ENCODE measurements at places on chromosomes 6 and 20.

DNA sequence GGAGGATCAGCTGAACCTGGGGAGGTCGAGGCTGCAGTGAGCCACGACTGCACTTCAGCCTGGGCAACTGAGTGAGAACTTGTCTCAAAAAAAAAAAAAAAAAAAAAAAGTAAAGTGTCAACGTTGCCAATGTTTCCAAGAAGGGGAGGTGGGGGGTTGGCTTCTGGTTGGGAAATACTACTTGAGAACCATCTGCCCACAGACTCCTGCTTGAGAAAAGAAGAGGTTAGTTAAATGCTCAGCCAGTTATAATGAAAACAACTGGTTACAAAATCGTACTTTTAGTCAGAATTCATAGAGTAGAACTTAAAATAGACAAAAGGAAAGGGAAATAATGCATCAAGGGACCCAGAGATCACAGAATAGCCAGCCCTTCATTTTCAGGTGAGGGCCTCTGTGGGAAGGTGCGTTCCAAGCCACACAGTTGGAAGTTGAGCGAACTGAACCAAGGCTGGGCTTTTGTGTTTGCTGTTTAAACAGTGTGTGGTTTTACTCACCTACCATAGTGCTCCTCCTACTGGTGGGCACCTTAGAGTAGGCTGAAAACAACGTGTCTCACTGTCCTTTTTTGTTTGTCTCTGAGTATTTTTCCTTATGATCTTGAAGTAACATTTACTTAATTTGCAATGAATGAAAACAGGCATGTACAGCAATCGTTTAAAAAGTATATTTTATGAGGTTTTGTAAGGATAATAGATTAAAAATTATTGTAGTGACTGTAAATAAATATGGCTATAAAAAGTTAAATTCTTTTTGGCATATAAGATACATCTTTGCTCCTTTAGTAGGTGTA, 200.7 kb downstream of the BCAS1 start:
- DNase-seq, result no peak

DNA sequence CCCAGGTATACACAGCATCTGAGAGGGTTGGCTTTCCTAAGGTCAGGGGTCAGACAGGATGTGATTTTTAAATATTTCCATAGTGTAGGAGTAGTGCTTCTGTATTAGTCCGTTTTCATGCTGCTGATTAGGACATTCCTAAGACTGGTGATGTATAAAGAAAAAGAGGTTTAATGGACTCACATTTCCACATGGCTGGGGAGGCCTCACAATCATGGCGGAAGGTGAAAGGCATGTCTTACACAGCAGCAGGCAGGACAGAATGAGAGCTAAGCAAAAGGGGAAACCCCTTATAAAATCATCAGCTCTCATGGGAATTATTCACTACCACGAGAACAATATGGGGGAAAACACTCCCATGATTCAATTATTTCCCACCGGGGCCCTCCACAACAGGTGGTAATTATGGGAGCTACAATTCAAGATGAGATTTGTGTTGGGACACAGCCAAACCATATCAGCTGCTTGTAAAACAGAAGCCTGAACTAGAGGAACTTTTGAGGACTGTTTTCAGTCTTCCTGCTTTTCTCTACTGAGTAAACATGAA, 91.0 kb upstream of the MEI4 start:
- no peak for DNase-seq

DNA sequence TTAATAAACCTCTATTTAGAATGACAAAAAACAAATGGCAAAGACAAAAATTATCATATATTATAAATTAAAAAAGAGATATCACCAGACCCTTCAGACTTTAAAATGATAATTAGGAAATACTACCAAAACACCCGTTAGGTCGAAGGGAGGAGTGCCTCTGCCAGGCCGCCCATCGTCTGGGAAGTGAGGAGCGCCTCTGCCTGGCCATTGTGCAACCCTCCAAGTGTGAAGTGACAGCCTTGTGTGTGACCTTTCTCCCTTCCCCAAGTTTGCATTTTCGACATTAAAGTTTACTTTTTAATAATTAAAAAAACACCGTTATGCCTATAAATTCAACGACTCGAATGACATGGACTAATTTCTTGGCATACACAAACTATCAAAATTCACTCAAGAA, 64.5 kb upstream of the TASP1 start:
- DNase-seq, result no peak

GRCh38 chr6:88626460-88626859, 337.0 kb downstream of the RNGTT start:
- DNase-seq, result no peak

DNA sequence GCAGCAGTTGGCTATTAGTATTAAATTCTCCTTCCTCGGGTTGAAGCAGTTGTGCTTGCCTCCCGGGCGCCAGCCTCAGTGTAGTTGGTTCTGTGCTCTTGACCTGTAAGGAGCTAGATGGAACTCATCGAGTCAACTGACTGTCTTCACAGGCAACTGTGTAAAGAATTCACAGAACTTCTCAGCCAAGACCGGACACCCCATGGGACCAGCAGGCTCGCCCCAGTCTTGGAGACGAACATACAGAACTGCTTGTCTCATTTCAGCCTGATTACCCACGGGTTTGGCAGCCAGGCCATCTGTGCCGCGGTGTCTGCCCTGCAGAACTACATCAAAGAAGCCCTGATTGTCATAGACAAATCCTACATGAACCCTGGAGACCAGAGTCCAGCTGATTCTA, 8.5 kb downstream of the TFAP2C start:
- no peak for DNase-seq

- DNase-seq, result no peak
Observed at GRCh38 chr20:40925829-40926510, 102.7 kb upstream of the TOP1 start.

- no peak for DNase-seq
Observed at GRCh38 chr6:73329201-73329600, 24.9 kb downstream of the DPPA5 start.

DNA sequence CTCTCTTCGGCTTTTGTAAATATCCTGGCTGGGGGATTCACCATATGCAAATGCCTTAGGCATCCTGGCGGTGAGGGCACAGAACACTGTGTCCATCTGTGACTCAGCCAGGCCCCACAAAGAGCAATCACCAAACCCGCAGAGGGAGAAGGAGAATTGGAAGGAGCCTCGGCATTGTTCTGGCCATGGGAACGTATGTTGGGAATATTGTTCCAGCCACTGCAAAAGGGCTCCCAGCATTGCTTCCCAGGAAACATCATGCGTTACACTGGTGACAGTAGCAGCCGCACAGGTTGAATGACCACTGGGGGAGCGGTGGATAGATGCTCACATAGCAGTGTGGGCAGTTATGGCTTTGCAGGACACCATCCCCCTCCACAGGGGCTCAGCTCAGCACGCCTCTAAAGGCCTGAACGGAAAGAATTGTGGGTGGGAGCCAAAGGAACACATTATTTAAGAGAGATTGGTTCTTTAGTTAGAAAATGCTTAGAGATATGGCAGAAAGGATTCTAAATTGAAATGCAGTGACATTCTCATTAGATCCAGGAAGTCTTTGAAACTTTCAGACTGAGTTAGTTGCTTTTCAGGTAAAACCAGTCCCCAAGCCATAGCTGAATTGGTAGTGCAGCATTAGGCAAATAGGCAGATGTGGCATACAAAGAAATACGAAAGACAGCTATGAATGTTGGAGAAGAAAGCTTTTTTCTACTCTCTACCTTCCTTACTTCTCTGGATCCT, 104.3 kb downstream of the RNF144B start:
- DNase-seq, result no peak

DNA sequence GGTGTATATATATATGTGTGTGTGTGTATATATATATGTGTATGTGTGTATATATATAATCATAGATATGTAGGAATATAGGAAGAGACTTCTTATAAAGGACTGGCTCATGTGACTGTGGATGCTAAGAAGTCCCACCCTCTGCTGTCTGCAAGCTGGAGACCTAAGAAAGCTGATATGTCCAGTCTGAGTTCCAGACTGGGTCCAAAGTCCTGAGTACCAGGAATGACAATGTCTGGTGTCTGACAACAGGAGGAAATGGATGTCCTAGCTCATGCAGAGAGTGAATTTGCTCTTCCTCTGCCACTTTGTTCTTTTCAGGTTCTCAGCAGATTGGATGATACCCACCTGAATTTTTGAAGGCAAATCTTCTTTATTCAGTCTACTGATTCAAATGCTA, 7.1 kb downstream of the ALDH5A1 start:
- no peak for DNase-seq

DNA sequence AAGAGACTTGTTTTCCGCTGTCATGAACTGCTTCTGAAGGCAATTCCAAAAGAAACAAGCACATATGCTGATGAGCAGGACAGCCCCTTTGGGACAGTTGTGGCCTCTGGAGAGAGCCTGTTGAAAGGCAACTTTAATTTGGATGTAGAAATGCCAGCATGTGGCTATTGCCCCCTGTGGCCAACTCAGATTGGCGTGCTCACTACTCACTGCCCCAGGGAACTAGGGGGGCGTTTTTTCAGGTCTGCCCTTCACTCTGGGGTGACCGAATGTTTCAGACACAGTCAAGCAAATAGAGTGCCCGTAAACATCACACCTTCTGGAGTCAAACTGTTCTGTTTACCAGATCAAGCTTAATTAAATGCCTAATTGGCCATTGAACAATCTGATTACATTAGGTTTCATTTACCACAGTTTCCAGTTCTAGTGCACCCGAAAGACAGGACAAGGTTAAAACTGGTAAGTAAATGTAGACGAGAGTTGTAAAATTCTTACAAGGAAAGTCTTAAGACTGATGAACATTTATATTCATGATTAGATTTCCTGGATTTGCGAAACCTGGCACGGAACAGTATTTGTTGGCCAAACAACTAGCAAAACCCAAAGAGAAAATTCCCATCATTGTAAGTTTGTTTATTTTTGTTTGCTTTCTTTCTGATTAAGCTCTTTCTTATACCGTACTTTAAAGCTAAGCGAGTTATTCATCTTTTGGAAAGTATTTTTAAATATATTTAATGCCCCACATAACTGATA, 75.9 kb upstream of the SYNJ2 start:
- DNase-seq, result no peak

- DNase-seq, result no peak
Observed at GRCh38 chr6:120675886-120676285, 658.4 kb downstream of the TBC1D32 start.

- no peak for DNase-seq
Observed at GRCh38 chr20:34389206-34389953, 26.3 kb downstream of the ITCH start.

GRCh38 chr20:59678288-59678687, 73.9 kb downstream of the PHACTR3 start:
- DNase-seq, result no peak

DNA sequence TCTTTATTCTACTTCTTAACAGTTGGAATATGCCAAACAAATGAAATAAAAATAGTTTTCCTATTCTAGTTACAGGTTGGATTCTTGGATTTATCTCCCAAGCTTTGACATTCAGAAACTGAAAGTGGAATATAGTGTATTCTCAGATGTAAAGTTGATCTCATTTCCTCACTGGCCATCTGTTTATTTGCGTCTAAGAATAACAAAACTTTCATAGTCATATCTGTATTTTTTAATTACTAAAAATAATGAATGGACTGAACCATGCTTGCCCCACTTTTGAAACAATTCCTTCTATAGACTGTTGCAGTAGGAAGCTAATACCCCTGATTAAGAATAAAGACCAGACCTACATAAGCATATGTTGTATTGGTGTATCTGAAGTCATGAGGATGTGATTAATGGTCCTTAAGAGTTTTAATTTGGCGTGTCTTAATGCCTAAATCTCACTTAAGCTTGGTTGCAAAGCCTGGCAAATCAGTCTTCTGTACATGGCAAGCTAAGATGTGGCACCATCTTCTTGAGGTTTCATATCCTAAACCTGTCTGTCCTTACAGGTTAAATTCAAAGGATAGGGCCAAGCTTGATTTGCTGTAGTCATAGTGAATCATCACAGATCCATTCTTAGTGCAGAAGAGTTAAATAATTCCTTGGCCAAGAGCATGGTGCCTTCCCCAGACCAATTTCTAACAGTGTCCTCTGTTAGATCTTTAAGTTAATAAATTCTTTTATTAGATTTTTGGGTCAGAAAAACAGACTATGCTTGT, 58.9 kb downstream of the FOXO3 start:
- no peak for DNase-seq

DNA sequence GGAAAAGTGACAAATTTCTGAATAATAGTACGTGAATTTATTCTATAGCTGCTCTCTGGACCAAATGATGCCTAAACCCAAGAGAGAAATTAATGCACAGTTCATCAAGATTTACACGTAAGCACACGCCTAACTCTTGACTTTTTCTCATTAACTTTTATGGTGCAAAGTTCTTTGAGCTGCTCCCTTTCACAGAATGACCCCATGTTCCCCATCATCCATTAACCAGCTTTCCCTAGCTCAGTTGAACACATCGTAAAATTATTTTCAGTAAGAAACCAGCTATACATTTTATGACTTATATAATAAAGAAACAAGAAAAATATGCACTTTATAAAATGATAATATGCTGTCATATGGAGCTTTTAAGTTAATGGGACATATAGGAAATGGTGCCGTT, 54.3 kb downstream of the ID4 start:
- DNase-seq, result no peak

GRCh38 chr6:37650071-37650481, 47.6 kb downstream of the MDGA1 start:
- DNase-seq, result no peak

GRCh38 chr20:24701027-24701426, 231.6 kb downstream of the SYNDIG1 start:
- DNase-seq, result no peak

- DNase-seq, result no peak
Observed at GRCh38 chr6:45896783-45897441, 118.7 kb downstream of the CLIC5 start.

DNA sequence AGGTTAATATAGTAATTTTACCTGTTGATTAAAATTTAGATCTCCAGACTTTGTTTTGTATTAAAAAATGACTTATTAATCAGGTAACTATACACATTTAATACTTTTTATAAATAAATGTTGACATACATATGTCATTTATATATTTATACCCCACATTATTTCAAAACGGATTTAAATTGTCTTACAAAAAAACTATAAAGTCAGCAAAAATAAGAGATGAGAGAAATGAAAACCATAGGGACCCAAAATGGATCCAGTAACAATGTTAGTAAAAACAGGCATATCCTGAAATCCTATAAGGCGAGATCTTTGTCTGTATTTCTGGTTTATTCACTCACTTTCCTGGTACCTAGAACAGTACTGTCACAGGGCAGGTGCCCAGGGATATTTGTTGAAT, 91.5 kb downstream of the PACRG start:
- no peak for DNase-seq

GRCh38 chr6:142387997-142388815, 86.4 kb downstream of the ADGRG6 start:
- no peak for DNase-seq

DNA sequence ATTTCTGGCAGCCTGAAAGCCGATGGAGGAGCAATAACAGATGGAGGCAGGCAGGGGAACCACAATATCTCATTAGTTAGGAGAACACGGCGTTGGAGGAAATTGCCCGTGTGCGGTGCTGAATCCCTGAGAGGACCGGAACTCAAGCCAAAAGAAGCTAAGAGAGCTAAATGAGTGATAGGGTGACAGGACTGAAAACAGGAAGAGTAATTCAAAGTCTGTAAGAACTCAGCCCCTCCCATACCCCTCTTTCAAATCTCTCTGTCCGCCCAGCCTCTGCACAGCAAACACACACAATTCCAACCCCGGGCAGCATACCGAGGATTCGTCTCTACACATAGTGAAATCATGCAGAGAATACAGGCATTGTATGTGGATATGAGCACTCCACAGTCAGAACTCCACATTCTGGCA, 2.6 kb upstream of the IPCEF1 start:
- DNase-seq, result no peak

- DNase-seq, result no peak
Observed at GRCh38 chr6:143955971-143956370, 52.1 kb downstream of the PLAGL1 start.

GRCh38 chr6:87623248-87623647, 33.3 kb downstream of the ORC3 start:
- no peak for DNase-seq

Data from GM12891 (cell line).